ENCODE measurements at places on chromosomes 3 and 15.

GRCh38 chr3:114558271-114558670 is 264.4 kb downstream of the TIGIT start:
- DNase-seq = no peak

- no peak for DNase-seq
Observed at GRCh38 chr3:21109056-21109455, 642.0 kb downstream of the ZNF385D start.

DNA sequence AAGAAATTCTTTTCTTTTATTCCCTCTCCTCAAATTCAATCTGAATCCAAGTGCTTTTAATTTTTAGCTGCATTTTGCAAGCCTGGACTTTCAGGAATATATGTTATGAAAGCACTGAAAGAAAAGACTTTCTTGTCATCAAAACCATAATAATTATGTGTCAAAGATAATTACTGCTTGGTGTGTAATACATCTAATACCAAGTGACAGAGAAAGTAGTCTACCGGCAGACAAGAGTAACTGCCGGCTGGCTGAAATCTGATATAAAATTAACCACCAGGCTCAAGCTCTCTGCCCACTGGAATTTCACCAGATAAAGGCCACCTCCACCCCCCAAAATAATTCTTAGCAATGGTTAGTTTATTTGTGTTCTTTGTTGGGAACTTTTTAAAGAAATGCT is 220.9 kb upstream of the CDIN1 start:
- DNase-seq = no peak

DNA sequence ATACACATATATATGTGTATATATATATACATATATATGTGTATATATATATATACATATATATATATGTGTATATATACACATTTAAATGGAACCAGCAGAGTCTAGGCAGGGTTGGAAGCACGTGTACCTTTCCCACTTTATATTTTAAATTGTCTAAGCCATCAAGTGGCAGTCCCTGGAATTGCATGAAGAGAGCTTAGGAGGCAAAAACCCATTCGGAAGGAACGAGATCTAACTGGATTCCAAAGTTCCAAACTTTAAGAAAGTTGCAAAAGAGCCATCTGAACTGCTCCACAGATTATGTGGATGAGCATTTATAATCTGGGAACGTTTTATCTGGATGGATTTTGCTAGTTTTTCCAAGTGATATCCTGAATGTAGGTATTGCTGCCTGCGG is 186.5 kb downstream of the FOXP1 start:
- no peak for DNase-seq

- no peak for DNase-seq
Observed at GRCh38 chr3:71451060-71451459, 132.5 kb downstream of the FOXP1 start.

GRCh38 chr15:73683777-73684580 is at the start of gene CD276:
CD276 (plus strand) TSS chr15:73684383; CDS start chr15:73699640, 15,257 bp downstream.
- DNase-seq = peak; percentile 44

GRCh38 chr3:45994419-45995235 is 997 bp downstream of the FYCO1 start:
- DNase-seq = no peak

DNA sequence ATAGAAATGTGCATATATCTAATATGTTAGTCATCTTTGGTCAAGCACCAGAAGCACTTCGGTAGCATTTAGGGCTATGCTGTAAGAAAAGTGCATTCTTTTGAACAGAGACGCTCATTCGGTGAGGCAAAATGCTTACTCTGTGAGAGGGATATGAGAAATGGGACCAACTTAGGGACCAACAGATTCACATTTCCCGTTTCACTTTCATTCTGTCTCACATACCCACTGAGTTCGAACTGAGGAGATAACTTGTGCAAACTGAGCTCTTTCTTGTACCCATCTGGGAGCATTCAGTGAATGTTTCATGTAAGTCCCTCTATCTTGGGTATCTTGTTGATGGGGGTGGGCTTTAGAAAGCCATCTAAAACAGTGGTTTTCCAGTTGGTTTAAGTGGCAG is 135.3 kb downstream of the FEZF2 start:
- no peak for DNase-seq

GRCh38 chr3:143220741-143221140 is 101.2 kb downstream of the CHST2 start:
- no peak for DNase-seq

DNA sequence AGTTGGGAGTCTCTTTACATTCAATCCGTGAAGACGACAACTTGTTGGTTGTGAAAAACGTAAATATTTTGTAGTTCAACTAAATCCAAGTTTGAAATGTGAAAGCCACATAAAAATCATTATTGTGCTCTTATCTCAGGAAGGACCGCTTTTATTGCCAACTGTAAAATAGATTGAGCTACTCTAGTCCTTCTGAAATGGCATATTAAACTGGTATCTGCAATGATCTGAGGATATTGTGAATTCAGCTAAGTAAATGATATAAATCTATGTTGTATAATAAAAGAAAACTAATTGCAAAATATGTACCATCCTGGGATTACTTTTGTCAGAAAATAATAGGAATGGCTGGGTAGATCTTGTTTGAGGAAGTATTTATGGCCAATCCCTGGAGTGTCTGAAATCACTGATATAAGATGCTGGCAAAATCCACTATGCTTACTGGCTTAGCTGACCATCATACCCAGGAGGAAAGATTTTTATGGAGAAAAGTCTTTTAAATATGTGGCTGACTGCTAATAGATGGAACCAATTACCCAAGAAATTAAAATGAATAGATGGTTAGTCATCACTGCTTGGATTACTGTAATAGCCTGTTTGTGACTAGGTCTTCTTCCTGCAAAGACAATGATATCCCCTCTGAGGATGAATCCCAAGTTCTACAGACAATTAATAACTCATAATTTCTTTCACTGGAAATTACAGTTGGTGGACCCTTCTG is 191.8 kb downstream of the SEMA6D start:
- no peak for DNase-seq

DNA sequence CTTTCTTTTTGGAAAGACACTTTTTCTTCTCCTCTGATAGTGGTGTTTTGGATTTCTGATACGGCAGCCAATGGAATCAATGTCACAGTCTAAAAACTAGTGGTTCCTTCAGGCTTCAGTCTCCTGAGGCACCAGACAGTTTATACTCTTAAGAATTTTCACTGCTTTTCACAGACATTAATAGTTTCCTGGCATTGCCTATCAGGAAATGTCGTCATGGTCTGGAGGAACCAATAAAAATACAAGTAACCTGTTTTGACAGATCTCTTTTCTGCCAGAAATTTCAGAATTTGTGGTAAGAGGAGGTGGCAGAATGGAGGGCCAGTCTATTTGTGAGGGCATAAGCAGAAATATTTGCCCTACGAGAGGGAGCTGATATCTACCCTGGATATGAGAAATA is 44.8 kb downstream of the FILIP1L start:
- no peak for DNase-seq

DNA sequence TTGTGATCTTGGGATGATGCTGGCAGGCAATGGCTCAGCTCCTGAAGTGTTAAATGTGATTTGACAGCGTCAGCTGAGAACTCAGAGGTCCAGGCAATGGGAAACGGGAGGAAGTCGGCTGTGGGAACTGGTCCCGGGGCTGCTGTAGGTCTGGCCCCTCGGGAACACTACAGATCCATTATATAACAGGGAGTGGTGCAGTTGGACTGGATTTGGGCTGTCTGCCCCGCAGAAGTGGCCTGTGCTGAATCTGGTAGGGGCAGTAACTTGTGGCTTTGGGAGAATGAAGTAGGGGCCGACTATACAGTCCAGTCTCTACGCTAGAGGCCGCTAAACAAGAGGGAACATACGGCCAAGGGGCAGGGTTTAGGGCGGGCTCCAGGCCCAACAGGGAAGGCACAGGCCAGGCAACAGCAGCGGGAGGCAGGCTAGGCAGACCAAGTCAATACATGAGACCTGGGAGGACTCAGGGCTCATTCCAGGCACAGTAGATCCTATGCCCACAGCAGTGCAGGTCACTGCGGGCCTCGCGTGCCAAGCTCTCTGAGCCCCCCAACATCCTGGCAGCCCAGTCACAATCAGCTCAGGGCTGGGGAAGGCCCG is 20.3 kb upstream of the IL16 start:
- DNase-seq = no peak

- no peak for DNase-seq
Observed at GRCh38 chr15:78461171-78461888, 23.3 kb downstream of the IREB2 start.

DNA sequence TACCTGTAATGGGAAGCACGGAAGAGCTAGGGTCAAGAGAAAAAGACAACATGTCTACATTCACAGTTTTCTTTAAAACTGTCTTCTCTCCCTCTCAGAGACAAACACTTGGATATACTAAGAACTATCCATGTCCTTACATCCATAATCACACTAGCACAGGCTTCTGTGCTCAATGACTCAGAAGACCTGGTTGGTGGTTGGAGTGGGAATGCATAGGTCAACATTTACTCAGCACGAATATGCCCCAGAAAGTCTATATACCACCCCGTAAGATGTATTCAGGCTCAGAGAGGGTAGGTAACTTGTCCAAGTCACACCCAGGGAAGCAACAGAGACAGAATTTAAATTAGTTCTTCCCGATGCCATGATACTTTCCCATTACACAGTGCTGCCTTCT is 891.1 kb downstream of the TUSC7 start:
- no peak for DNase-seq

GRCh38 chr15:85831415-85832113 is 36.8 kb upstream of the KLHL25 start:
- DNase-seq = peak; percentile 22

DNA sequence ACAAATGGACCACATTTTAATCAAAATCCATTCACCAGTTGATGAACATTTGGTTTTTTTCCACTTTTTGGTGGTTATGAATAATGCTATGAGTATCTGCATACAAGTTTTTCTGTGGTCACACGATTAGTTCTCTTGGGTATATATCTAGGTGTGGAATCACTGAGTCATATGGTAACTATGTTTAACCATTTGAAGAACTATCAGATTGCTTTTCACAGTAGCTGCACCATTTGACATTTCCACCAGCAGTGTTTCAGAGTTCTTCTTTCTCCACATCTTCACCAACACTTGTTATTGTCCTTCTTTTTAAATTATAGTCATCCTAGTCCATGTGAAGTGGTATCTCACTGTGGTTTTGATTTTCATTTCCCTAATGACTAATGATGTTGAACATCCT is 33.3 kb upstream of the ATG7 start:
- peak; percentile 44 for DNase-seq
